Peyer's patch (tissue), 4 donors: ENCODE measurements at places on chromosomes 7 and 10. TPM values are rescaled to one million over a fixed set of nuclear protein-coding genes. Genes with fewer than 3 reads are reported as not detected.

- DNase-seq: no peak
These were observed 129.2 kb downstream of the BBS9 start for GRCh38 chr7:33258491-33258951.

GRCh38 chr10:101856626-101857025 lies 13.0 kb upstream of the KCNIP2 start:
- no peak for DNase-seq

DNA sequence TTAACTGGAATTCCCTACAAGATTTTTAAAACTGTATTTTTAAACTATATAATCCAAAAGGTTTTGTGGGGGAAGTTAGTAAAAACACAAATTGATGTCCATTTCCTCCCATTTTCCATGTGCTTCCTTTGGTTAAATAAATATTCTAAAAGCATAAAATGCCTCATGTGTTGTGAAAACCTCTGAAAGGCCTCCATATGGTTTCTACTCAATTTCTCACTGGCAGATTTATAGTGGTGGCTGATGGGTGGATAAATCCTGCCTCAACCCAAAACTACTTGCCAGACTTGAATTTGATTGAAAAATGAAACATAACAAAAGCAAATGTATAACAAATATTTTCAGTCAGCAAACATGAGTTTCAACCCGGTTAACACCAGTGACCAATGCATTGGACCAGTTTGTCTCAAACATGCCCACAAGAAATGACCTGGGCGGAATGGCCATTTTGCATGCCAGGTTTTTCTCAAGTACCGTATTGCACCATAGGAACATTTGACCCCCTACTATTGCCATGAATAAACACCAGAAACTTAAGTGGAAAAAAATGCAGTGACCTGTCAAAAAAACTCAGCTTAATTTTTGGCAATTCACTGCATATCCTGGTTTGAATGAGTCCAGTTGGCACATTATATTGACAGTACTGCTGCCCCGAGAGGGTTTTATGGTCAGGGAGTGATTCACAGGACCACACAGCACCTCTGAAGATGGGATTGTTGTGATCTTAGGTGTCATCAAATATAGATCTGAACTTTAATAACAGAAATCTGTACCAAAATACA lies 454.6 kb upstream of the ANKRD30A start:
- no peak for DNase-seq

GRCh38 chr10:50471583-50471975 lies 152.2 kb downstream of the SGMS1 start:
- no peak for DNase-seq

GRCh38 chr7:21941611-21942141 lies 4.0 kb downstream of the CDCA7L start:
- DNase-seq: peak; percentile 48

Gene MKI67
- 16.8 TPM for total RNA-seq

Gene DOCK4
- total RNA-seq: 14.5 TPM

Gene GRM3
- total RNA-seq: not detected

- DNase-seq: no peak
These were observed 74.8 kb downstream of the CYP26A1 start for GRCh38 chr10:93148476-93148875.

DNA sequence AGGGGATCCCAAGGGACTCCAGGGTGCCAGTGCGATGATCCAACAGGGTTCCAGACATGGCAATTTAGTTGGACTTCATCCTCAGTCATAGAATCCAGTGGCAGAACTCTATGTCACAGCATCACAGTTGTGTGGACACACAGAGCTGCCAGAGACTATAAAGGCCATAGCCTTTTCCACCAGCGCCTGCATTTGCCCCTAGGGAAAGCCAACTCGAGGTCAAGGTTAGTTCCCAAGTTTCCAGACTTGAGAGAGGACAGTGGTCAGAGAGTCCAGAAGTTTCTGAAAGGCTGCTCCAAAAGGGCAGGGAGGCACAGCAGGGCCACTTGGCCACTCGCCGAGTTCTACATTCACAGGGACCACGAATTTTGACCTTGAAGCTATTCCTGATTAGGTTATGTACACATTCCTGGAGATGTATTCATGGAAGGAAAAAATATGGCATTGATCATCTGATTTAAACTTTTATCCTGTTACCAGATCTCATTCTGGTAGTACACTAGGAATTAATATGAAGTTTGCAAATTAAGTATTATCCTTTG lies 170.1 kb downstream of the KCNMA1 start:
- no peak for DNase-seq

DNA sequence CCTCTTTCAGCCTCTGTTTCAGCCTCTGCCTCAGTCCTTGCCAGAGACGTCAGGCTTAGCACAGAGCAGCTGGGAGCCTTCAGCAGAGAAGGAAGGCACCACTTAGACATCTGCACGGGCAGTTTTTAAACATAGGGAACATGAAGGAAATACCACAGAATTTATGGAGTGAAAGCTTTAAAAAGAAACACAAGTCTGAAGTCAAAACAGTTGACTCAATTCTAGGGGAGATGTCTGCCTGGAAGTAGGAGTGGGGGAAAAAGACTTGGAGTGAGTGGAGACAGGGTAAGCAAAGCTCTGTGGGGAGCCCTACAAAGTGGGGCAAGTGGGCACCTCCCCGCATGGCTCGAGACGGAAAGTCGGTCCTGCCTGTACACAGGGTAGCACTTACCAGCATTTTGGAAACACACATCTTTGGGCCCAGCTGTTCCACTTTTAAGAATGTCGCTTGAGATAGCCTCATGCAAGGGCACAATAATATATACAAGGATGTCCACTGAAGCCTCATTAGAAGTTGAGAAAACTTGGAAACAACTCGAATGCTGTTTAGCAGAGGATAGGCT lies 5.0 kb upstream of the TBXAS1 start:
- DNase-seq: no peak
